ENCODE measurements at places on chromosomes 6 and 20.

DNA sequence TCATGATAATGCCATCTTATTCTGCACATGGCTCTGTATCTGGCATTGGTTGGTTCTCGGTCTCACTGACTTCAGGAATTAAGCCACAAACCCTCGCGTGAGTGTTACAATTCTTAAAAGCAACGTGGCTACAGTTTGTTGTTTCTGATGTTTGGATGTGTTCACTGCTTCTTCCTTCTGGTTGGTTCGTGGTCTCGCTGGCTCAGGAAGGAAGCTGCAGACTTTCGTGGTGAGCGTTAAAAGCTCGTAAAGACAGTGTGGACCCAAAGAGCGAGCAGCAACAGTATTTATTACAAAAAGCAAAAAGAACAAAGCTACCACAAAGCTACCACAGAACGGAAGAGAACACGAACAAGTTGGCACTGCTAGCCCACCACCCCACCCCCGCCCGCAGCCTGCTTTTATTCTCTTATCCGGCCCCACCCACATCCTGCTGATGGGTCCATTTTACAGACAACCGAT is 51.1 kb downstream of the MYLIP start:
- no peak for DNase-seq

GRCh38 chr6:50030777-50031562 is 9.2 kb upstream of the DEFB110 start:
- DNase-seq, result no peak

DNA sequence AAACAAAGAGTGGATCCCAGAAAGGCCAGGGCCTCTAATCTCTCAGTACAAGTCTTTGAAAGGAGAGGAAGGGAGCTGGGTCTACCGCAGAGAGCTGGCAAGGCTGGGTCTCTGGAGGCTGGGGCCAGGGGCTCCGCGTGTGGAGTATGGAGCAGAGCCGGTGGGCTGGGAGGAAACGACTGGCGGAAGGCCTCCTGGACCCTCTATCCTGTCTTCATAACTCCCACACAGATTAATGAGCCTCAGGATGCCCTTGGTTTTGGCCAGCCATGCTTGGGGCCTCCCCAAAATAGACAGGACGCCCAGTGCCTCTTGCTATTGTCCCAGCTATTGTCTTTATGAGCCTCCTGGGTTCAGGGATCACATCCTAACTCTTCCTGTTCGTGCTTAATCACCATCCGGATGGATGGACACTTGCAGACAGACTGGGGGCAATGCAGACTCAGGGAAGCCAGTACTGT is 306.4 kb downstream of the DHX35 start:
- DNase-seq, result no peak

DNA sequence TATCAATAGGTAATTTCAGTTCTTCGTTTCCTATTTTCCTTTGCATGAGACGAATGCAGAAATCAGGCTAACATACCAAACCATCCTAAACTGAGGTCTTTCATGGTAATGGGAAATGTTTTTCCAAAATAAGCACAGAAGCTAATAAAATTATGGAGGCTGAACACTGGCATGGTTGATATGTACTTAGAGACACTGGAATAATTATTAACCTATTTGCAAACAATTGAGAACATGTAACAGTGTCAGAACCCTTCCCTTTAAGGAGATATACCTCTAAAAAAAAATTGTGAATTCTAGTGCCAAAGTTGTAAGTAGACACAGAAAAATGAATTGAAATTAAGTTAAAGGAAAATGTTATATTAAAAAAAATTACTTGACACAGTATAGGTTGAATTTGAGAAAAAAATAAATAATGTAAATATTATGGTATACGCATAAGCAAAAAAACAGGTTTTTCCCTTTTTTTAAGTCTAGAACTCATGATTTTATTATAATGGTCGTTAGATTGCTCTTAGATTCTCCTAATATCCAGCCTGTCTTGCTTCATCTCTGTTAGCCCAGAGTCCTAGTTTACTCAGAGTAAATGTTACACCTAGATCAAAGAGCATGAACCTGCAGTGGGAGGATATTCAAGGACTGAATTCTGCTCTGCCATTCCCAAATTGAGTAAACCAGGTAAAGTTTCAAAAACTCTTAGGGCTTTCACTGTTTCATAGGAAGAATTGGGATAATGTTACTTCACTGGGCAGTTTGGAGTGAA is 1.7 kb downstream of the SLC17A2 start:
- DNase-seq, result no peak

- DNase-seq, result no peak
Observed at GRCh38 chr6:108608453-108609275, 47.9 kb downstream of the FOXO3 start.

GRCh38 chr6:40685862-40686261 is 98.7 kb upstream of the LRFN2 start:
- no peak for DNase-seq

DNA sequence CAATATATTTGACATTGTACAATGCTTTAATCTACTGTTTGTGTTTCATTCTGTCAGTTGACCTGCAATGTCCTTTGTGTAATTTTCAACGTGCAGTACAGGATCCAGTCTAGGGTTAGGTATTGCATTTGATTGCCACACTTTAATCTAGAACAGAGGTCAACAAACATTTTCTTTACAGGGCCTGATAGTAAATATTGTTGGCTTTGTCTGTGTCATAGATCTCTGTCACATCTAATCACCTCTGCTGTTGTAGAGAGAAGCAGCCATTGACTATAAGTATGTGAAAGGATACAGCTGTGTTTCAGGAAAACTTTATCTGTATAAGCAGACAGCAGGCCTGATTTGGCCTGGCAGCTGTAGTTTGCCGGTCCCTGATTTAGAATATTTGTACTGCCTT is 39.3 kb downstream of the ATRN start:
- DNase-seq, result no peak

- no peak for DNase-seq
Observed at GRCh38 chr6:129634411-129635230, 75.4 kb downstream of the ARHGAP18 start.

DNA sequence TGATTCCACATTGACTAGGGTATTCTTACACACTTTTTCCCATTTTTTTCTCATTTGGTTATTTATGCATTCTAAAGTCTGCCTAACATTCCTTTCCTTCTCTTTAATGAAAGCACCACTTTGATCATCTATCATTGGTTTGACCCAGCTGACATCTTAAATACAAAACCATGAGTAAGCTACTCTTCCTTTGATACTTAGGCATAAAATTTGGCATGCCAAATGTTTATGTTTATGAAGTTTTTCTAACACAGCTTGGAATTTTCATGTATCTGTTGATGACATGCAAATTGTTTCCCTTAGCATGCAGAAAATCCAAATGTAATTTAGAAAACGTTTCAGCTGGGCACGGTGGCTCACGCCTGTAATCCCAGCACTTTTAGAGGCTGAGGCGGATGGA is 534.9 kb downstream of the QKI start:
- DNase-seq, result no peak

DNA sequence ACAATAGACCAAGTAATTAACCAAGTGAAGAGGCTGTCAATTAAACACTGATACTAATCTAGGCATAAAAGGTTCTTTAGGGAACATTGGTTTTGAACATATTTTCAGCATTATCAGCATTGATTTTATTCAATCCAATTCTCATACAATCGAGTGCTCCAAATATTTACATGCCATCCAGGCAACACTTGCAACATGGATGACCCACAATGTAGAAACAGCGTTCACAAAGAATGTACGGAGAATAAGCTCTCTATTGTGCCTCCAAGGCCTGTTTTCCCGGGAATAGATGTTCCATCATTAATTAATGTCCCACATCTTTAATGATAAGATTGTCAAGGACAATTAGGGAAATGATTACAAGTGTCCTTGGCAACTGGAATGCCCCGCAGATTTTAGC is 117.4 kb downstream of the RFX6 start:
- DNase-seq, result no peak

DNA sequence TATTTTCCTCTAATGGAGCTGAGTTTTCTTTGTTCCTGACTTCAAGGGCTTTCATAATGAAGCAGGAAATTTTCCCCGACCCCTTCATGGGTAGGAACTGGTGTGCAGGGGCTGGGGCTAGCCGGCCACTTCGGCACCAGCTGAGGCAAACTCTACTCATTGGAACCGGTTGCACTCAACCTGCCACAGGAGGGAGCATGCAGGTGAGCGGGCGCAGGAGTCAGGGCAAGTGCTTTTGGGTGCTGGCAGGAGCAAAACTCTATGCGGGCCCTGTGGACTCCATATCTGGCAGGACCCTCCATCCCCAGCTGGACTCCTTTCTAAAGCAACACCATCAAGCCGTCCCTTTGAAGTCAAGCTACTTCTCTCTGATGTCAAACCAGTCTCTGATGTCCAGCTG is 244.2 kb downstream of the EPM2A start:
- DNase-seq, result no peak

DNA sequence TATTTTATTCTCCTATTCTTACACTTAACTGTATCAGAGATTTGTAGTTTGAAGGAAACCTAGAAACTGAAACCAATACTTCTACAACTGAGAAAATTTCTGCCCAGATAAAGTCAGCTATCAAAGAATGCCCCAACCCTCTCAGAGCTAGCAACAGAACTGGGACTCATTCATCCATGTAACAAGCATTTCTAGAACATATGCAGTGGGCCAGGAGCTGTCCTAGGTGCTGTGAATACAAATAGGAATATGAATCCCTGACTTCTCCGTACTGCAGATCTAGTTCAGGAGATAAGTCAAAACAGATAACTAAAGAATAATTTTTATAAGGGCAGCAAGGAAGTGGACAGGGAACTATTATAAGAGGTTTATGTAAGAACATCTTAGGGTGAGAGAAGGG is 654.1 kb upstream of the NOX3 start:
- no peak for DNase-seq

GRCh38 chr6:133466680-133467079 is 225.5 kb downstream of the EYA4 start:
- DNase-seq, result no peak

GRCh38 chr6:122736616-122737015 is 42.9 kb upstream of the FABP7 start:
- DNase-seq, result no peak

GRCh38 chr6:11036351-11036740 is 7.8 kb downstream of the ELOVL2 start:
- no peak for DNase-seq

DNA sequence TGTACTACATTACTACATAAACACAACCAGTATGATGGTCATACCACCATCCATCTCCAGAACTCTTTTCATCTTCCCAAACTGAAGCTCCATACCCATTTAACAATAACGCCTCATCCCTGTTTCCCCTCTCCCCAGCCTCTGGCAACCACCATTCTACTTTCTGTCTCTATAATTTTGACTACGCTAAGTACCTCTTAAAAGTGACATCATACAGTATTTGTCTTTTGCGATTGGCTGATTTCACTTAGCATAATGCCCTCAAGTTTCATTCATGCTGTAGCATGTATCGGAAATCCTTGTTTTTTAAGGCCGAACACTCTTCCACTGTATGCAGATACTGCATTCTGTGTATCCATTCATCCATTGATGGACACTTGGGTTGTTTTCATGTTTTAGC is 29.7 kb downstream of the GABRR1 start:
- no peak for DNase-seq

GRCh38 chr6:31887173-31888007 is 8.6 kb upstream of the SLC44A4 start:
- DNase-seq, result no peak

DNA sequence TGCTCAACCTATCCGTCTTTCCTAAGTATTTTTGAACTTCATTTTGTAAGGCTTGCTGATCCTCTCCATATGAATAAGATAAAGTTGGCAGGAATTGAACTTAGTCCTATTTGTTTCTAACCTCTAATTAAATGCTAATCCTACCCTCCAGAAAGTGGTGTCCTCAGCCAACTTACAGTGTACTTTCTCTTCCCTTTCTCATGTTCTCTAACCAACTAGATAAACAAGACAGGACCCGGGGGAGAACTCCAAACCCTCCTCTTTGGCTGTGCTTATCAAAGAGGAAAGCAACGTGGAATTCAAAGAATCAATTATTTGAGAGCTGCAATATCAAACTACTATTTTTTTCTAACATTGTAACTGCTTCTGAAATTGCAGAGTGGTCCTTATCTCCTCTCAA is 56.5 kb upstream of the NRSN1 start:
- DNase-seq, result no peak

GRCh38 chr20:1144401-1145172 is 26.2 kb downstream of the PSMF1 start:
- no peak for DNase-seq

GRCh38 chr20:40491009-40491590 is 197.9 kb downstream of the MAFB start:
- DNase-seq, result no peak

- DNase-seq, result no peak
Observed at GRCh38 chr20:52847029-52847660, 125.0 kb upstream of the TSHZ2 start.

GRCh38 chr6:8821981-8822381 is 386.6 kb upstream of the SLC35B3 start:
- DNase-seq, result no peak

DNA sequence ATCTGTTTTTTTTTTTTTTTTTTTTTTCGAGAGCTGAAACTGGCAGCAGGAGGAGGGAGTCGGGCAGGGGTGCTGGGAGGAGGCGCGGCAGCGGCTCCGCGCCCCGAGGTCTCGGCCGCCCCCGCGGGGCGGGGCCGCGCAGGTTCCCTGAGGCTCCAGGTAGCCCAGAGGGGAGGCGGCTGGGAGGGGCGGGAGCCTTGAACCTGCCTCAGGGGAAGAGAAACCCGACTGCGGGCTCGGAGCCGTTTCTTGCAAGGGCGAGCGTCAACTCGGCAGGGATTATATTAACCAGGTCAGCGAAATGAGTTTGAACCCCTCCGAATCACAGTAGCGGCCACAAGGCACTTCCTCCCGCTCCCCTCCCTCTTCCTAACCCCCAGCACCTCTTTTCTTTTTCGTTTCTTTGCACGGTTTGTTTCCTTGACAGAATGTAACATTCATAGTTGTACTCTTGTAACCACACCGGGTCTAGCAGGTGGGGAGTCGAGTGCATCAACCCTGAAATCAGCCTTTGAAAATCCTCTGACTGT is 2.0 kb downstream of the MYB start:
- peak; percentile 84 for DNase-seq

- no peak for DNase-seq
Observed at GRCh38 chr6:11650711-11651110, 113.2 kb downstream of the TMEM170B start.

DNA sequence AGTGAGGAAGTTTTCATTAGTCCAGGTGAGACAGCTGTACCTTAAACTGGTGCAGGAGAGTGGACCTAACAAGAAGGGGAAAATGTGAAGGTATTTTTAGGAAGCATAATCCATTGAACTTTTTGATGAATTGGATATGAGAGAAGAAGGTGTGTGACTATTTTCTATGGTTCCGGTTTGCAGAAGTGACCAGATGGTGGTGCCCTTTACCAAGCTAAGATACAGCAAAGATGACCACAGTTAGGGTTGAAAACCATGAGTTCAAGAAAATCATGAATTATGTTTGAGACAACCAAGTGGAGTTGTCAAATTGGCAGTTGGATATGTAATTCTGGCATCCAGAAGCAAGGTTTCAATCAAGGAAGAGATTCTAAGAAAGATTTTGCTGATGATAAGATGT is 61.9 kb upstream of the NRSN1 start:
- DNase-seq, result no peak

GRCh38 chr6:109318328-109318876 is 63.9 kb downstream of the CD164 start:
- DNase-seq, result no peak

Measured in activated CD4-positive, alpha-beta T cell treated with anti-CD3 and anti-CD28 coated beads, Interleukin-2, amount 50 U/mL, for 48 hours (primary cell).